Effector memory CD8-positive, alpha-beta T cell (primary cell): ENCODE measurements at places on chromosomes 12 and 14.

DNA sequence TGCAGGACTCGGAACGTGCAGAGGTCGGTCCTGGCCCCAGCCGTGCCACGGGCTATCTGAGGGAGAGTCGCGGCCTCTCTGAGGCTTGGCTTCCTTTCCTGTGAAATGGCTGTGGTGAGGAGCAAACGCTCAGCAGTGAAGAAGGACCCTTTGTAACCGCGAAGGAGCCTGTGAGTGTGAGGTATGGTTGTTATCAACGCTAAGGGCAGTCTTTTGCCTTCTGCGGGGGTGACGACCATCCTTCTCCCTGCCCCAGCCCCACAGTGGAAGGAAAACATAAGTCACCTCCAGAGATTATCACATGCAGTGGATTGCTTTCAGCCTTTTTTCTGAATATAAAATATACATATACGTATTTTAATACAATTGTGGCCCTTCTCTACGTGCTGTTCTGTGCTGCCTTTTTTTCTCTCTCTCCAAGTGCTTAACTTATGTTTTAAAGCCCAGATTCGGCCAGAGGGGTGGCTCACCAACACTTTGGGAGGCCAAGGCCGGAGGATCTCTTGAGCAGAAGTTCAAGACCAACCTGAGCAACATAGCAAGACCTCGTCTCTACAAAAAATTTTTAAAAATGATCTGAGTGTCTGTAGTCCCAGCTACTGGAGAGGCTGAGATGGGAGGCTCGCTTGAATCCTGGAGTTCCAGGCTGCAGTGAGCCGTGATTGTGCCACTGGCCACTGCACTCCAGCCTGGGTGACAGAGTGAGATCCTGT, 17.4 kb downstream of the TAMALIN start:
- no peak for DNase-seq

DNA sequence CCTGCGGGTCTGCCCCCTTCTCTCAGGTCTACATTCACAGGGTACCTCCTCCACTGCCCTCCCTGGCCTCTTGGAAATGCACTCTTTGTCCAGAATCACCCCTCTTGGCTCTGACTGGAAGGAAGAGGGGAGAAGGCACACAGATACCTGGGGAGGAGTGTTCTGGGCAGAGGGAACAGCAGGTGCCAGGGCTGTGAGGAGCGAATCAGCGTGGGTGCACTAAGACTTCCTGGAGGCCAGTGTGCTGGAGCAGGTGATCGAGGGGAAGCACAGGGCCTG, 8.3 kb upstream of the TRAF3 start:
- DNase-seq, result no peak

GRCh38 chr12:24695103-24695502, 253.8 kb downstream of the BCAT1 start:
- DNase-seq, result no peak

DNA sequence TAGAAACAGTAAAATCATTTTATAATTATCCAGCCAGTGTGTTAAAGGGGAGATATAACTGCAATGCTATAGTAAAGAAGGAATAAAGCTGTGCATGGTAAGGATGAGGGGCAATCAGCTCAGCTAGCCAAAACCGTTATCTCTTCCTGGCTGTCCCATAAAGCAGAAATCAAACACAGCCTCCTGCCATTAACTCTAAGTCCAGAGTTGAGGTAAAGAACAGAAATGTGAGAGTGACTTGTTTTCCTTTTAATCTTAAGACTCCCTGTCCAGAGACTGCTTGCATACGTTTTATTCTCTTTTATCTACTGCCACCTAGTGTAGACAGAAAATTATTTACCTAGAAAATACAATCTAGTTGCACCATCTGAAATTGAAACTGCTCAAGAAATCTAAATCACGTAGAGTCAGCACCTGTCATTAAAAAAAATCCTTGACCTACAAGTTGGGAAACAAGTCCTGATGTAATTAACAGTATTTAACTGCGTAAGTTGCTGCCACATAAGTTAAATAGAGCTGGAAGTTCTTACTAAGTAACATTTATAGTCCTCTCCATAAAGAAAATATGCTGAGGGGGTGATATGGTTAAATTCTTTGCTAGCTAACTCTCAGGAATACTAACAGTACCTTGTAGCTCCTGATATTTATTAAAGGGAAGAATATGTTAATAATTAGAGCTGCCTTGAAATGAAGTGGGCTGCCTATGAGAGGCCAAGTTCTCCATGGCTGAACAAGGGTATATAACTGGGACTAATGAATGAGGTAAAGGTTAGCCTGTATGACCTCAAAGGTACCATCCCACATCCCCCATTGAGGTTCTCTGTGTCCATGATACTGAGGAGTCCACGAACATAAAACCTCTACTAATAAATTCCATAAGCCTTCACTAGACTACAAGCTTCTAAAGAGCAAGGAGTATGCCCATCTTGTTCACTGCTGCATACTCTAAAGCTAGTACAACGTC, 62.7 kb downstream of the GALNT4 start:
- no peak for DNase-seq

- DNase-seq, result no peak
Measured at GRCh38 chr12:76445462-76445861, 97.2 kb upstream of the BBS10 start.

DNA sequence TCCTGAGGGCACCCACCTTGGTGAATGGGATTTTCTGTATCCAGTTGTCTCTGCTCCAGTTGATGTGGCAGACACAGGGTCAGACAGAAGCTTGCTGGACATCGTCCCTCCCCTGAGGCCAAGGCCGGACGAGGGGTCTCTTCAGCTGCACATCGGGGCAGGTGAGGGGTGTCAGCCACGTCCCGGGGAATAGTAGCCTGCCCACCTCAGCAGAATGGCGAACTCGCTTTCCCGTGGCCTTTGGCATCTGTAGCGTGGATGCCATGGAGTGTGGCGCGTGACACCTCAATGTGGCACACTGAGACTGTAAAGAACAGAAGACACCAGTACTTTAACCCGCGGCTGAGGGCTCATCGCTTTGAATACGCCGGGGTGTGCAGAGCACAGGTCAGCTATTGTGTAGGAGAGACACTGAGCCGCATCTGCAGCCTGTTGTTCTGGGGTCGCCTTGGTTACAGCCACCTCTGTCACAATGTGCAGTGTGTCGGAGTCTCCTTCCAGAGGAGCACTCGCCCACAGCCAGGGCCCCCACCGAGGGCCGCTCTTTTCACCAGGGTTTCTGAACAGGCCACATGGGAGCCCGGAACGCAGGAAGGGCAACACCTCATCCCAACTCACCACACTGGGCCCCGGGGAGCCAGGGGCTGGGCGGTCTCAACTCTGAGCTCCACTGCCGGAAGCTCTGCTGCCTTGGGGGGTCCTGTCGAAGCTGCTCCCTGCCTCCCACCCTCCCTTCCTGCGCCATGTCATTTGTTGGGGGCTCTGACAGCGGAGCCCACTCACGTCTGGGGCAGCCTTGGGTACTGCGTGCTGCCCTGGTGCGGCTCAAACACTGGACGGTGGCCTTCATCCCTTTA, 77.0 kb downstream of the ADGRD1 start:
- no peak for DNase-seq

DNA sequence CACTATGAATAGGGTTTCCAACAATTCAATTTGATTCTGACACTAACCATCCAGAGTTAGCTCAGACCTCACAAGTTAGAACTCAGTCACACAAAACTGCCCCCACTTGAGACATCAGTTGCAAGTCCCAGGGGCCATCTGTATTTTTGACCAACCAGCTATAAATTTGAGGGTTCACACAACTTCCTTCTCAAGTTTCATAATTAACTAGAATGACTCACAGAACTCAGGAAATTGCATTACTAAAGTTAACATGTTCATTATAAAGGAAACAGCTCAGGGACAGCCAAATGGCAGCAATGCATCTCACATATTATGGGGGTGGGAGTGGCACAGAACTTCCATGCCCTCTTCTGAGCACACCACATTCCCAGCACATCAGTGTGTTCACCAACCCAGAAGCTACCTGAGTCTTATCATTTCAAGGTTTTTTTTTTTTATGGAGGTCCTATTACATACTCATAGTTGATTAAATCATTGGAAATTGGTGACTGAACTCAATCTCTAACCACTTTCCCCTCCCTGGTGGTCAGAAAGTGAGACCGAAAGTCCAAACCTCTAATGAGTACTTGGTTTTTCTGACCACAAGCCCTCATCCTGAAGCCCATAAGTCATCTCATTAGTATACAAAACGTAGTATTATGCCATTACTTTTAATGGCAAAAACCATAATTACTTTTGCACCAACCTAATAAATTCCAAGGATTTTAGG, 1721.5 kb upstream of the SEL1L start:
- no peak for DNase-seq

DNA sequence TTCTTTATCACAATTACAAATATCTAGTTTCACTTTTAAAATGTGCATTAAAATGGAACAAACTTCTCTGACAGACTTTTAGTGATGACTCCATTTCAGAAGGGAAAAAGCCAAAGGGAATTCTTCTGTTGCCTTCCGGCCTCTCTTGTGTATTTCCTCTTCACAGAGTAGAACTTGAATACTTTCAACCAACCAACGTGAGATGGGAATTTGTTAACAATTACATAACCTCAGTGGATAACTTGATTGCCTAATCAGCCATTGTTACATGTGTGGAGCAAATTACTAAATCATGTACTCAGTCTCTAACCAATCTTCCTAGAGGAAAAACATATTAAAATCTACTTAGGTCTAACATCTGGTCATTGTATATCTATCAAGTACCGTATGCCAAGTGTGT, 291.1 kb downstream of the SYT1 start:
- DNase-seq, result no peak

- peak; percentile 47 for DNase-seq
Measured at GRCh38 chr12:8065991-8066594, at the start of gene C3AR1. Gene C3AR1 (minus strand): TSS chr12:8066359. CDS start chr12:8060185, 6,174 bp downstream.

DNA sequence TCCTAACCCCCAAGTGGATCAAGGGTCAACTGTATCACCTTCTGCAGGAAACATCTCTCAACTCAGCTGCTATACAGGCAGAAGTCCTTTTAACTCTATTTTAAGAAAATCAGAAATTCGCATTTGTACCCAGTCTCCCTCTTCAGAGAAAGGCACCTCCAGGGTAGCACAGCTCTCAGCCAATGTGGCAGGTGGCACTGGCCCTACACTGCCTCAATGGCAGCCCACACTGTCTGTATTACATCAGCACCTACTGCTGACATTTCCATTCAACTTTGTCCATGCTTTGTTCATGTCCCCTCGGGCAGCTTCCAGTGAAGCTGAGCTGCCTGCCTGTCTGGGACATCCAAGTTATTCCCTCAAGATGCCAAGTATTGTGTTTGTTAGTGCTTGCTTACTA, 8.8 kb downstream of the SPTSSA start:
- DNase-seq, result no peak

- DNase-seq, result no peak
Measured at GRCh38 chr12:49937639-49938300, 12.8 kb upstream of the AQP2 start.

GRCh38 chr12:5794156-5794555, 150.9 kb downstream of the ANO2 start:
- no peak for DNase-seq

DNA sequence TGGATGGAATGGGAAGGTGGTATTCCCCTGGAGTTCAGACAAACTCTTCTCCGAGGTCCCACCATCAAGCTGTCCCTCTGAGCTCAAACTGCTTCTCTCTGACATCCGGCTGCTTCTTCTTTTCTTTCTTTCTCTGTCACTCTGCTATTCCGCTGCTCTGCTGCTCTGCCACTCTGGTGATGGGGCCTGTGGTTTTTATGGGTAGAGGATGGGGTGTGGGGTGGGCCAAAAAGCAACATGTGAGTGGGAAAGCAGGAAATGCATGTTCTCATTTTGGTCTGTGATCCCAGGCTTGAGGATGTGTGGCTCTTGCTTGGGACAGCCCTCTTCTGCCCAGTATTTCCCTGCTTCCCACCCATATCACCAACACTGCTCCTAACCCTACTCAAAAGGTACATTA, 30.6 kb downstream of the CLECL1 start:
- peak; percentile 22 for DNase-seq
